NCI-H1436 (cell line): ENCODE measurements at places on chromosomes 1 and 21.

DNA sequence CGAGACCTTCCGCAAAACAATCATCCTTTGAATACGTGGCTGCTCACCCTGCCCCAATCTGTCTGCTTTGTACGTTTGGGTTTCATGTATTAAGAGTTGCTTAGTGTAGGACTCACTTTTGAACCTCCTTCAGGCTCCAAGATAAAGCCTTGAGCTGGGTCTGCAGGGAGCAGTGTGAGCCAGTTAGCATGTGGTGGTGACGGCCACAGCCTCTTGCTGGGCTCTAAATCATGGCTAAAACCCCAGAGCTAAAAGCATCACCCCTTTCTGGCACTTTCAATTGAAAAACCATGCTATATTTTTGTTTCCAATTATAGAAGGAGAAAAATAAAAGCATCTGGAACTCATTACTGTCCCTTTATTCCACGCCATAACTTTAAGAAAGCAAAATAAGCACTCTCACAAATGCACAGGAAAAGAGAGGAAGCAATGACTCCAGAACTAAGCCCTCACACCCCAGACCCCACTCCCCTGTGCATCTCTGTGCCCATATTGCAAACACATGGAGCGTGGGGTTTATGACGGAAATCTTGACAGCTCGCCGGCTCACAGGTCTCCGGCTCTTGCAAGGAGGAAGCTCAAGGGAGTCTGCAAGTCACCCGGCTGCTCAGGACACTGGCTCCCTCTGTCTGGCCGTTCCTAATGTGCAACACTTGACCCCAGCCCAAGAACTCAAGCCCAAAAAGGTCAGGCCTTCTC, 135.5 kb downstream of the MIS18A start:
- DNase-seq, result no peak

GRCh38 chr1:247291833-247292561, 36.1 kb downstream of the VN1R5 start:
- no peak for DNase-seq

- no peak for DNase-seq
These were observed 217.7 kb upstream of the ZP4 start for GRCh38 chr1:238108417-238108816.

DNA sequence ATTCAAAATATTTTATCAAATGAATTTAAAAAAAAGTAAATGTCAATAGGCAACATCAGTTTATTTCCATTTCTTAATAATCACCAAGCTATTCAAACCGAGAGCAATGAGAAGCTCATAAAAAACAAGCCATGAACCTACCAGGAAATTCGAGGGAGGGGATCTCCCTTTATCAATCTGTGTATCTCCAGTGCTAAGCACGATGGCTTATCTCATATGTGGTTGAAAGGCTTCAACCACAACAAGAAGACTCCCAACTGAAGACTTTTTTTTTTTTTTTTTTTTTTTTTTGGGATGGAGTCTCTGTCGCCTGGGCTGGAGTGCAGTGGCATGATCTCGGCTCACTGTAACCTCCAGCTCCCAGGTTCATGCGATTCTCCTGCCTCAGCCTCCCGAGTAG, 833.3 kb downstream of the USP25 start:
- no peak for DNase-seq

DNA sequence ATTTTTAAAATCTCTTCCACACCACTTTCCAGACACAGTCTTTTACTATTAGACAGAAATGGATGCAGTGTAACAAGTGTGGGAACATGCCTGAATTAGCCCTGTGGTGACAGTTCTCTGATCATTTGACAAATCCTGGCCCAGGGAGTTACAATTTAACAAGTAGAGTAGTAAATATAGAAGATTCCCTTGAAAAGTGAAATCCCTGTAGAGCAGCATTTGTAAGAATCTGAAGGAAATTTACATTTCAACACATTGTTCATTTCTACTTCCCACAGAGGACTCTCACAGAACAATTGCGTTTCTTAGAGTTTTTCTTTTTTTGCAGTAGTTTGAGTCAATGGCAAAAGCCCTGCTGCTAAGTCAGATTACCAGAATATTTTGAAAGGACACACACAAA, 458.3 kb upstream of the BRINP3 start:
- no peak for DNase-seq

DNA sequence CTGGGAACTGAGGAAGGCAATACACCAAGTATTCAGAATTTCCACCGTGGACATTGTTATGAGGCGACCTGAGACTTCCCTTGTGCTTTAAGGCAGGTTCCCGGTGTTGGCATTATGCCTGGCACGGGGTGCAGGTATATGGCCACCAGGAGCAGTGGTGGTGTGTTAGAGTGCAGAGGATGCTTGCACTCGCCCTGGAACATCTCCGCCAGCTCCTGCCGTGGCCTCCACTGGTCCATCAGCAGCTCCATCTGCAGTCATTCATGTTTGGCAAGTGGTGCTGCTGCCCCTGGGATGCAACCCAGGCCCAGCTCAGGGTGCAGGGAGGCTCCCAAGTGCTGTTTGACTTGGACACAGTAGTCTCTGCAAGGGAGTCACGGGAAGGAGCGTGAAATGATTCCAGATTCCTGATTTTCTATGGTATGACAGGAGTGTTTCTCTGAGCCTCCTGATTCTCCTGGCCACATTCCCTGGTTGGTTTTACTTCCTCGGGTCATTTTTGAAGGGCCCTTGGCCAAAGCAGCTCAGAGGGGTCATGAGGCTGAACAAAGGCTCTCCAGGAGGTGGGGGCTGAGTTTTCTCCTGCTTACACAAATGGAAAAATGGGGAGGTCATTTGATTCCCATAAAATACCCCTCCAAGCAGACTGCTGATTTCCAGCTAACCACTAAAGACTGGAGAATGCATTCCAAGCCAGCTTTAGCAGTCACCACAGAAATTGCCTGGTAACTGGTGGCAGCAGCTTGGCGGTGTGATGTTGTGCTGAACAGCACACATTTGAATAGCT, 60.4 kb upstream of the PSEN2 start:
- no peak for DNase-seq

- no peak for DNase-seq
These were observed 2.7 kb downstream of the PIK3CD start for GRCh38 chr1:9654051-9654833.

GRCh38 chr21:42150474-42151085, 68.4 kb upstream of the ABCG1 start:
- no peak for DNase-seq
